ENCODE measurements at places on chromosomes 1 and 21.

GRCh38 chr21:37370152-37371040 is 3.8 kb downstream of the DYRK1A start:
- peaks cover 4% of the 10 kb centered on the region for H3K36me3 ChIP-seq
- H3K27ac ChIP-seq, result peak overlapping the region; percentile 85
- H3K27me3 ChIP-seq, result no peaks in the 10 kb centered on the region

- H3K36me3 ChIP-seq, result no peaks in the 10 kb centered on the region
- H3K27ac ChIP-seq, result no peak overlapping the region
- no peak overlapping the region for H3K4me3 ChIP-seq
- DNase-seq, result no peak
- no peaks in the 10 kb centered on the region for H3K4me1 ChIP-seq
Measured at GRCh38 chr1:240833075-240833474, 221.1 kb upstream of the GREM2 start.

DNA sequence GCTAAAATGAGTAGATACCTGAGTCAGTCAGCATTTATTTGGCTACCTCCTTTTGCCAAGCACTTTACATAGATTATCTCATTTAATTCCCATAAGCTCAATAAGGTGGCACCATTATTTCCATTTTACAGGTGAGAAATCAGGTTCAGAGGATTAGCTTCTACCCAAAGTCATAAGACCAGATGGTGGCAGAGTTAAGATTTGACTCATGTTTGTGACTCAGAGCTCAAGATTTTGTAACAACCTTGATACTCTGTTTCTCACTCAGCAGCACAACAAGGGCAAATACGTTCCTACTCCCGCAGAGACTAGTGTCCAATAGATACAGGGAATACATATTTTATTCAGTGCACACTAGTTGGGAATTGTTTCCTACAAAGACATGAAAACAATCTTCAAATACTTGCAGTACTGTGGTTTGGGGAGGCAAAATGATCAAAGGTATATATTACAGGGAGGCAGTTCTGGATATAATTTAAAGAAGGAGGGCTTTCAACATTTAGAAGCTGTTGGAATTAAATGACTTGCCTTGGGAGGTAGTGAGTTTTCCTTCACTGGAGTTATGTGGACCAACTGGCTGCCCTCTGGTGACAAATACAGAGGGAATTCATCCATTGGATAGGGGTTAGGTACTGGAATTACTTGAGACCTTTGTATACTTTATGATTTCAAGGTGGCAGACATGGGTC is 3.6 kb downstream of the LEPR start:
- no peak for DNase-seq
- peaks cover 20% of the 10 kb centered on the region for H3K36me3 ChIP-seq
- H3K27ac ChIP-seq, result no peak overlapping the region
- H3K4me3 ChIP-seq, result no peak overlapping the region
- no peaks in the 10 kb centered on the region for H3K27me3 ChIP-seq

DNA sequence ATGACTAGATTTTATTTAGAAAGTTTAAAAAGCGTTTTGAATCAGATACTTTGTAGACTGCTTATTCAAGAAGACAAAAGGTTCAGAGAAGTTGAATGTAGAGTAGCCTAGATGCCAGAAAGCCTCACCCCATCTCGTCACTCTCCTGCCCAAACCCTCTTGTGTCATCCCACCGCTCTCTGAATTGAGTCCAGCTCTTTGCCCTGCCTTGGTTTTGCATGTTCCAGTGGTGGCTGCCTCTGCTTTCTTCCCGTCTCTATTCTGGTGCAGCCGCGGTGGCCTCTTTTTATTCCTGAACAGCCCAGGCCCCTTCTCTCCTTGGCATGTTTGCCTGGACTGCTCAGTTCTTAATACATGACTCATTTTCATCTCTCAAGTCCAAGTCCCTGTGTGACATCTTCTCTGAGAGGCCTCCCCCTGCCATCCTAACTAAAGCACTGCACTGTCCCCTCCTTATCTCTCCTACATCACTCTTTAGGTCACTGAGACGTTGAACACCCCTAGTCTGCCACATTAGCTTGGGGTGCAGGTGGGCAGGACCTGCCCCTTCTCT is 22.9 kb downstream of the PRDM2 start:
- no peak for DNase-seq
- peaks cover 14% of the 10 kb centered on the region for H3K36me3 ChIP-seq
- peaks cover 26% of the 10 kb centered on the region for H3K4me1 ChIP-seq
- no peaks in the 10 kb centered on the region for H3K27me3 ChIP-seq
- H3K27ac ChIP-seq, result no peak overlapping the region
- no peak overlapping the region for H3K4me3 ChIP-seq

GRCh38 chr21:23743821-23744220 is 1863.5 kb downstream of the MRPL39 start:
- no peaks in the 10 kb centered on the region for H3K36me3 ChIP-seq
- H3K27me3 ChIP-seq, result no peaks in the 10 kb centered on the region
- H3K4me3 ChIP-seq, result no peak overlapping the region
- H3K27ac ChIP-seq, result no peak overlapping the region
- DNase-seq, result no peak

GRCh38 chr1:52636721-52637695 is 4.0 kb downstream of the SHISAL2A start:
- H3K27ac ChIP-seq, result peak overlapping the region; percentile 100
- H3K4me3 ChIP-seq, result peak overlapping the region; percentile 82
- DNase-seq, result peak; percentile 71
- no peaks in the 10 kb centered on the region for H3K27me3 ChIP-seq

GRCh38 chr1:1758059-1758621 is 20.1 kb downstream of the NADK start:
- no peak for DNase-seq
- H3K36me3 ChIP-seq, result peaks cover 9% of the 10 kb centered on the region
- H3K27me3 ChIP-seq, result no peaks in the 10 kb centered on the region
- H3K27ac ChIP-seq, result no peak overlapping the region

GRCh38 chr1:41419584-41420295 is 58.5 kb downstream of the FOXO6 start:
- H3K27me3 ChIP-seq, result peaks cover 4% of the 10 kb centered on the region
- no peak overlapping the region for H3K27ac ChIP-seq
- no peak overlapping the region for H3K4me3 ChIP-seq
- H3K4me1 ChIP-seq, result peaks cover 2% of the 10 kb centered on the region
- no peaks in the 10 kb centered on the region for H3K36me3 ChIP-seq
- DNase-seq, result no peak

DNA sequence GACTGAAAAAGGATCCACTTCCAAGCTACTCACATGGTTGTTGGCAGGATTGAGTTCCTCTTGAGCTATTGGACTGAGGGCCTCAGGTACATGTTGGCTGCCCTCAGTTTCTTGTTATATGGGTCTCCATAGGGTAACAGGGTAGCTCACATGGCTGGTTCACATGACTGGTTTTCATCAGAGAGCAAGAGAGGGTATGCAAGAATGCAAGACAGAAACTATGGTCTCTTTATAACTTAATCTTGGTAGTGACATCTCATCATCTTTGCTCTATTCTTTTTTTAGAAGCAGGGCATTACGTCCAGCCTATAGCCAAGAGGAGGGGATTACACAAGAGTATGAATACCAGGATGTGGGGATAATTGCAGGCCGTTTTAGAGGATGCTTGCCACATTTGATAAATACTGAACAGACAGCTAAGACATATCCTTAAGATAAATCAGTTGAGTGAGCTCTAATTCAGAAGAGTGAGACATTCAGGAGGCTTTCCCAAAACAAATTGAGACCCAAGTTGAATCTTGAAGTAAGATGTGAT is 100.2 kb downstream of the HMCN1 start:
- DNase-seq, result no peak
- H3K36me3 ChIP-seq, result no peaks in the 10 kb centered on the region
- H3K4me1 ChIP-seq, result no peaks in the 10 kb centered on the region
- no peak overlapping the region for H3K27ac ChIP-seq

DNA sequence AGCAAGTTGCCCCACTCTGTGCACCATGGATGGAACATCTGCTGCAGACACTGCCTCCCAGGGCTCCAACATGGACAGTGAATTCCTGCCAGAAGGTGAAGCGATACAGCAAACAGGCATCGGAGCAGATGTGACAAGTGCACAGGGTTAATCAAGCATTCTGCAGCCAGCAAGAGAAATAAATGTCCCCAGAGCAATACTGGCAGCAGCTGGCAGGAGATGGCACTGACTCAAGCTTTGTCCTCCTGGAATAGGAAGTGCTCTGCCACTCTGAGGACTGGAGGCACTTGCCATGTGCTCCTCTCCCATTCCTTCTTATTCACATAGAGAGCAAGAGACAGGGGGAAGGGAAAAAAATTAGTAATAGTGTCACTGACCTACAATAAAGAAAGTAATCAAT is 402.7 kb upstream of the DAB1 start:
- H3K4me1 ChIP-seq, result no peaks in the 10 kb centered on the region
- no peak for DNase-seq
- no peak overlapping the region for H3K4me3 ChIP-seq

DNA sequence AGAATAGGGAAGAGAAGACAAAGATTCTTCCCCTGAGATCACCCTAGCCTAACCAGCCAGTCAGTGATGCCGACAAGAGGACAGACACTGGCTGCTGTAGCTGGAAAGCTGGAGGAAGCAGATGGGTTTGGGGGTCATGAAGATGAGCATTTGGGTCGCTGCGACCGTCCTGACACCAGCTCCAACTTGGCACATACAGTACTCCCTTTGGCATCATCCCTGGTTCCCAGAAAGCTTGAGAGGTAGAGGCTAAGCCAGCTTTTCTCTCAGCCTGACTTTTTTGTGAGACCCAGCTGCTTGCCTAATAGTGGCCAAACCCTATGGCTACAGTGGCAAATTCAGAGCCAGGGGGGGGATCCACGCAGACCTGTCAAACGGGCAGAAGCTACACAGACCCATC is 43.0 kb upstream of the IKBKE start:
- peaks cover 25% of the 10 kb centered on the region for H3K36me3 ChIP-seq
- H3K27me3 ChIP-seq, result no peaks in the 10 kb centered on the region
- no peak for DNase-seq
- no peak overlapping the region for H3K27ac ChIP-seq
- H3K4me1 ChIP-seq, result peaks cover 11% of the 10 kb centered on the region

DNA sequence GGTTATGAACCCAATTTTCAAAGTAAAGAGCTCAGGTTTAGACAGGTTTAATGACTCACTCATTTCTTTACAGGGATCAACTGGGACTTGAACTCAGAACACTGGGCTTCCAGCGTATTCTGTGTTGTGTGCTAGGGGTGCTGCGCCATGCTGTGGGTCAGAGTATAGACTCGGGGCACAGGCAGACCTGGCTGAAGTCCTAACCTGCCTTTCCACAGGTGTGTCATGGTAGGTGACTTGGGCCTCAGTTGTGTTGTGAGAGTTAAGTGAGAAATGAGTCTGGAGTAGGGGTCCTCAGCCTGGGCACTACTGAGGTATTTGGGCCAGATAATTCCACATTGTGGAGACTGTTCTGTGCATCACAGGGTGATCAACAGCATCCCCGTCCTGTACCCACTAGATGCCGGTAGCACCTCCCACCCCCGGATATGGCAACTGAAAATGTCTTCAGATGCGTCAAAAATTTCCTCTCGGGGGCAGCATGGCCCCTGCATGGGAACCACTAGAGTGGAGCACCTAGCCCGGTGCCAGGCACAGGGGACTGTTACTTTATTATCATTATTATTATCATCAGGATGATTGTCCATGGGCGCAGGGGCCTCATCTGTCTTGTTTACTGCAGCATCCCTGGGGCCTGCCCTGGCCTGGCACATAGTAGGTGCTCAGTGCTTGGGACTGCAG is 575.5 kb downstream of the PTPRU start:
- H3K4me1 ChIP-seq, result no peaks in the 10 kb centered on the region
- DNase-seq, result no peak
- peaks cover 18% of the 10 kb centered on the region for H3K27me3 ChIP-seq
- H3K36me3 ChIP-seq, result no peaks in the 10 kb centered on the region

DNA sequence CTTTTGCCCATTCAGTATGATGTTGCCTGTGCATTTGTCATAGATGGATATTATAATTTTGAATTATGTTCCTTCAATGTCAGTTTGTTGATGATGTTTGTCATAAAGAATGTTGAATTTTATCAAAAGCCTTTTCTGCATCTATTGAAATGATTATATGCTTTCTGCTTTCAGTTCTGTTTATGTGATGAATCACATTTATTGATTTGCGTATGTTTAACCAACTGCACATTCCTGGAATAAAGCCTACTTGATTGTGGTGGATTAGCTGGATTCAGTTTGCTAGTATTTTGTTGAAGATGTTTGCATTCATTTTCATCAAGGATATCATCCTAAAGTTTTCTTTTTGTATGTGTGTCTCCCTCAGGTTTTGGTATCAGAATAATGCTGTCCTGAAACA is 5.7 kb upstream of the OR2M4 start:
- no peaks in the 10 kb centered on the region for H3K27me3 ChIP-seq
- H3K36me3 ChIP-seq, result no peaks in the 10 kb centered on the region
- H3K4me1 ChIP-seq, result no peaks in the 10 kb centered on the region
- H3K4me3 ChIP-seq, result no peak overlapping the region

- DNase-seq, result no peak
- H3K4me3 ChIP-seq, result no peak overlapping the region
- no peaks in the 10 kb centered on the region for H3K27me3 ChIP-seq
- H3K4me1 ChIP-seq, result no peaks in the 10 kb centered on the region
- H3K36me3 ChIP-seq, result no peaks in the 10 kb centered on the region
Measured at GRCh38 chr1:118928739-118929554, 59.2 kb downstream of the TBX15 start.

DNA sequence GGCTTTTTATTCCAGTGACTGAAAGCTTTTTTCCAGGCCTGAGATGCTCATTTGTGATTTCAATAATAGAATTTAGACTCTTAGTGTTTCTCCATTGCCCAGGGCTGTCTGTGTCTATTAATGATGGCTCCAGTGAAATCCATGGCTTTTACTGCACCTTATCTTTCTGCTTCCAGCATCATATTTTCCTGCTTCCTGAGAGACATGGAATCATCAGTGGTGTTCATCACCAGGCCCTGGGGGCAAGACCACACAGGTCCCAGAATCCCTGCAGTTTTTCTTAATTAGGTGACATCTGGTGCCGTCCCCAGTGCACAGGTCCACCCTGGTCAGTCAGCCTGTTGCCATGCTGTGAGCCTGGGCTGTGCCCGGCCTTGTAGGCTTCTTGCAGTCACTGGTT is 15.5 kb downstream of the NT5C1A start:
- peaks cover 14% of the 10 kb centered on the region for H3K4me1 ChIP-seq
- H3K36me3 ChIP-seq, result no peaks in the 10 kb centered on the region
- no peak overlapping the region for H3K27ac ChIP-seq
- H3K27me3 ChIP-seq, result peaks cover 12% of the 10 kb centered on the region
- DNase-seq, result no peak
- H3K4me3 ChIP-seq, result no peak overlapping the region

GRCh38 chr1:201251851-201252430 is 31.4 kb upstream of the PKP1 start:
- peaks cover 2% of the 10 kb centered on the region for H3K27me3 ChIP-seq
- no peaks in the 10 kb centered on the region for H3K36me3 ChIP-seq
- H3K4me3 ChIP-seq, result no peak overlapping the region
- no peak for DNase-seq
- no peak overlapping the region for H3K27ac ChIP-seq
- no peaks in the 10 kb centered on the region for H3K4me1 ChIP-seq

GRCh38 chr1:107251839-107252238 is 111.0 kb downstream of the NTNG1 start:
- DNase-seq, result no peak
- H3K36me3 ChIP-seq, result no peaks in the 10 kb centered on the region

Measured in activated naive CD8-positive, alpha-beta T cell treated with anti-CD3 and anti-CD28 coated beads, Interleukin-2, amount 10 ng/mL, durations not matched to agents 7 days and 5 days (primary cell).